ENCODE measurements at places on chromosomes 5 and 9. TPM values are rescaled to one million over a fixed set of nuclear protein-coding genes. Genes with fewer than 3 reads are reported as not detected.

DNA sequence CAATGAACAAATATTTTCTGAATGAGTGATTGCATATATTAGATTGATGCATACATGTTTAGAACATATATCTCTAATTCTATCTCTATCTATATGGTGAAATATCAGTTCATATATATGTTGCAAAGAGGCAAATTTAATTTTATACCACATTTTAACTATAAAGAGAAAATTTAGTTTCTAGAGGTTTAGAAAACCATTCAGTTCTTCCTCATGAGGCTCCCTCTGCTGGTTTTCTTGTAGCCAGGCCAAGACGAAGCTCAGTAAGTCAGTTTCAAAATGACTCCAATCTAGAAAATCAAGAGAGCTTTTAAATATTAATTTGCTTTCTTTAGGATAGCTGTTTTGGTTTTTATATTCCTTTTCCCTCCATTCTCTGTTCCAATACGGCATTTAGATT lies 312.1 kb downstream of the TMEM232 start:
- no peak for DNase-seq

- DNase-seq = no peak
Measured at GRCh38 chr5:102453716-102454115, 45.1 kb downstream of the SLCO6A1 start.

DNA sequence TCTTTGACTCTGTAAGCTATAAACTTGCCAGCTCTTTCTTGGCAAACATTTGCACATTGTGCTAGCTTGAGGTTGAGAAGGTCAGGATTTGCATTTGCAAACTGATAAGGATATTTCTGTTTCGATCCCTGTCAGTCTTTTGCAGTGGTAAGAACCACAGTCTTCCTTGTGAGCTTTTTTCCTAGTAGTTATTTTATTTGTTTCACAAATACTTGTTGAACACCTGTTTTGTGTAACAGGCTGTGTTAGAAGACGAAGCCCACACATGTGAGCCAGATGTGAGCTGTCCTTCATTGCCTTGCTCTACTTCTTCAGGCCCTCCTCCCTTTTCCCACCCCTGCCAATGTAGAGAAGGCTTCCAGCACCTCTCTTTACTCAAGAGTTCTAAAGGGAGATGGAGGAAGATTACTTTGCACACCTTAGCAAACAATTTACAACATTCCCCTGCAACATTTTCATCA lies 327.0 kb upstream of the KLF4 start:
- no peak for DNase-seq

GRCh38 chr5:174337276-174338184 lies 292.0 kb downstream of the NSG2 start:
- no peak for DNase-seq

NR2F1-AS1 gene
- total RNA-seq = 12.1 TPM

DNA sequence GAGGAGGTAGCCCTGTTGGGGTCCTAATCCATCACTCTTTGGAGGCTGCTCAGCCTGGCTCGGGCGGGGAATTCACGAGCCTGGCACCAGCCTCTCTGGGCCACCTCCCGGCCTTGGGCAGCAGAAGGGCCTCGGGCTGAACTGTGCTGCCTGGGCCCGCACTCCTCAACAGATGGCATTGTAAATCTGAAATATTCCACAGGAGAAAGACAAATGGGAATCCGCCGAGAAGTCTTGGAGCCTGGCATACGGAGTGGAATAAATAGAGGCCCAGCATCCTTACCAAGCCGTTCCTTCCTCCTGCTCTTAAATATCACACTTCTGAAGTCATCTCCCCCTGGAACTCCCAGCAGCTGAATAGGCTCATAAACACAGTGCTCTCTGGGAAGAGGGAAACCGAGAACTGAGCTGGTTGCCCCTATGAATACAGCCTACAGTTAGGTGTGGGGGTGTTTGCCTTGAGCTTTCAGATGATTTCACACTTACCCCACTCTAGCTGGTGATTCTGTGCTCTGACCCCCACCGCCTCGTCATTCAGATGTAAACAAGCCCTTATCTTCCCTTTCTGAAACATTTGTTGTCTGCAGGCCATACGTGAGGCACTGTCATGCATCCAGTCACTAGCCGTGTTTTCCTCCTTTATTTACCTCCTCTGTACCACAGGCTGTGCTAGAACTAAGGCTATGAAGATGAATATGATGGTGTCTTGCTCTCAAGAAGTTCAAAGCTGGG lies 455.0 kb upstream of the CLINT1 start:
- no peak for DNase-seq

All from spleen (tissue), 13 donors.